Stimulated activated CD4-positive, alpha-beta T cell treated with anti-CD3 and anti-CD28 coated beads, Interleukin-4, amount 100 ng/mL, for 48 hours (primary cell): ENCODE measurements at places on chromosomes 5 and 9.

- no peak for DNase-seq
Measured at GRCh38 chr9:113403646-113404045, 2.6 kb upstream of the ALAD start.

DNA sequence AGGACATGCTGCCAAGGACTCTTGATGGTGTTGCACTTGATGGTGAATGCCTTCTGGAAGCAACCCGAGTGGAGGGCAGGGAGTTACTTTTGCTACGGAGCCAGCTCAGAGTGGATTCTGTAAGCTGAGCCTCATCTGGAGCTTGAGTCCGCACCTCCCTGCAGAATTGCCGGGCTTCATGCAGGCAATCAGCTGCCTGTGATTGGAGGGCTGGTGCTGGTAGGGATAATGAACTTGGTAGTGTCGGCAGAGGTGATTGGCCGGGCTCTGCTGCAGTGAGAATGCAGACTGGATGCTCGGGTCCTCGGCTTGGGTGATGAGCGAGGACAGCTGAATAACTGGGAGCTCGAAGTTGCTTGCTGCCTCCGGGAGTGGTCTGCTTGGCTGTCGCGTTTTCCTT lies 23.1 kb downstream of the SLC25A25 start:
- DNase-seq: no peak

GRCh38 chr9:4293293-4293941 lies 6.5 kb downstream of the GLIS3 start:
- DNase-seq: no peak

DNA sequence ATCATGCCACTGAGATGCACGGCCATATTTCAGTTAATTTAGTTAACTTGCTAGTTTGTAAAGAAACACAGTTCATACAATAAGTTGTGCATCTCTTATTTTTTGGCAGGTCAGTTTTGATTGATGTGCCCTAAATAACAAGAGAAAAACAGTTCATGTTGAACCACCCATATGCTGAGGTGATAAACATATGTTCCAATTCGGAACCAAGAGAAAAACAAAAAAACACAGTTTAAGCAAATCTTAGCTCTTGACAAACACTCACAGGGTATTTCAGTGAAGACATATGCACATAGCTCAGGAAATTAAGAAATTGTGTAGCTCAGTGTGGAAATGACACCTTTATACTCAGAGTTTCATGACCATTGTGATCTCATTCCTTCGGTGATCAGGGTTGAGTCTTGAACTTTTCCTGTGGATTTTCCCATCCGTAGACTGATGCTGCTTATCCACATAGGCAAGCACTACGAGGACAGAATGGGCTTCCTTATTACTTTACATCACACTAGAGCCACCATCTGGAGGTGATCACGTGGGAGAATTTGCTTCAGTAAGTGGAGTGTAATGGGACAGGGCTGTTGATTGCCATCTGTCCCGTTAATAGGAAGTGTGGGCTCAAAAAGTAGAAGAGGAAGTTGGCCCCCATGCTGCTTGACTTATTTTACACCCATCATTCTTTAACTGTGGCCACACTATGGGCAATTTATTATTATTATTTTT lies 773.0 kb downstream of the MTRR start:
- DNase-seq: no peak

- no peak for DNase-seq
Measured at GRCh38 chr9:129272348-129273025, 94.4 kb upstream of the IER5L start.
